ENCODE measurements at places on chromosomes 7 and 10.
A peak's percentile ranks its signal among the peaks of the same experiment; 100 is the strongest.

- DNase-seq, result peak; percentile 48
These were observed 89.2 kb downstream of the DLG5 start for GRCh38 chr10:77837248-77837924.

GRCh38 chr10:71789871-71790270, 16.6 kb upstream of the VSIR start:
- no peak for DNase-seq

- peak; percentile 56 for DNase-seq
These were observed 40.3 kb upstream of the GTF2I start for GRCh38 chr7:74617180-74617744.

DNA sequence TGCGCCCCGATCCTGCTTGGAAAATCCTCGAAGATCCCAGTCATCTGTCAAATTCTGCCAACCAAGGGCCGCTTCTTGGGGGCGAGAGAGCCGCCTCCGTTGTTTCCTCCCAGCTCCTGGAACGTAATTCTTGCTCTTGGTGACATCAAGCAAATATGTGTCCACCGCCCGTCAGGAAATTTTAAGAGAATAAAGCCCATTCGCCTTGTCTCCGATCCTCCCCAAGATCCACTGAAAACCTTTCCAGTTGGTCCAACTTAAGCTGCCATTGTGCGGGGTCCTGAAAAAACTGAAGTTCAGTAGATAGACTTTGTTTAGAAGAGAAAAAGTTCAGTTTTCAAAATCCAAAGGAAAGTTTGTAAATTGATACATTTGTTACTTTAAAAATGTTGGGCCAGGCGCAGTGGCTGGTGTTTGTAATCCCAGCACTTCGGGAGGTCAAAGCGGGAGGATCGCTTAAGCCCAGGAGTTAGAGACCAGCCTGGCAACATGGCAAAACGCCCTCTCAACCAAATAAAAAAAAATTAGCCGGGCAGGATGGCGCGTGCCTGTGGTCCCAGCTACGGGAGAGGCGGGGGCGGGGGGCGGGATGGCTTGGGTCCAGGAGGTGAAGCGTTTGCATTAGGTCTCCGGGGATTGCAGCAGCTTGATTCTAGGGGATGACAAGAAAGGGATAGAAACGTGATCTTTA, 1.0 kb upstream of the ZNF800 start:
- no peak for DNase-seq
